Stimulated activated CD8-positive, alpha-beta memory T cell treated with anti-CD3 and anti-CD28 coated beads, Interleukin-4, amount 100 ng/mL, for 1 hour (primary cell): ENCODE measurements at places on chromosomes 1 and 21.

DNA sequence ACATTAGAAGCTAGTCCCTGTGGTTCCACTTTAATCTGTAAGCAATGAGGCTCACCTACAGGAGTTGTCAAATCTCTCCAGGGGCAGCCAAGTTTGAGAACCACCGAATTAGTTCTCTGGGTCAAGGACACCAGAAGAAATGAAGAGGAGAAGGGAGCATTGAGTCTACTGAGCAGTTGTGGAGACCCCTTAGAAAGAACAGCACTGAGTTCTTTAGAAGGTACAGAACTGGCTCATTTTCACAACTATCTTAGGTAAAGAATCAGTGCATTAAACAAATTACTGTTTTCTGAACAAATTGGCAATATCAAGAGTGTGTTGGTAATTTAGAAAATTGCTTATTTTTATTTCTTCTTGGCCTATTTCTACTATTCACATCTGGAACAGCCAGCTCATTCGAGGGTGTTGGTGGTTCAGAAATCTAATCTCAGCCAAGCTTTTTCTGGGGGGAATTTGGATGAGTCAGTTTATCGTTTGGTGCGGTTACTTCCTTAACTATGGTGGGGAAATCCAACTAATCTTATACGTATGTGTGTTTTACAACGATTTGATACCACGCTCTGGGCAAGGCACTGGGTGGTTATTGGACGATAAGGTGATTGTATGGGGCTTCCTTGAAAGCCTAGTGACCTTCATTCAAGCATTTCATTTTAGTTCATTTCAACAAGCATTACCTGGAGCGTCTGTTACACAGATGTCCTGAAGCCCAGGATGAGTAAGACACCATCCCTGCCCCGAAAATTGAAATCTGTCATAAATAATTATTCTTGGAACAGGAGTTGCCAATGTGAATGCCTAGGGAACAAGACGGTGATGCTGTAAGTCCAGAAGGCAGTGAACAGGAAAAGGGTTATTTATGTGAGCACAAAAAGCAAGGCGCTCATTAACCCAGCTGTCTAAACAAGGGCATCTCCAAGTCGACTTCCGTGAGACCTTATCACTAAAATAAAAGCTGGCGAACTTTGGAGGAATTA, 52.0 kb upstream of the TMPRSS2 start:
- no peak for DNase-seq

DNA sequence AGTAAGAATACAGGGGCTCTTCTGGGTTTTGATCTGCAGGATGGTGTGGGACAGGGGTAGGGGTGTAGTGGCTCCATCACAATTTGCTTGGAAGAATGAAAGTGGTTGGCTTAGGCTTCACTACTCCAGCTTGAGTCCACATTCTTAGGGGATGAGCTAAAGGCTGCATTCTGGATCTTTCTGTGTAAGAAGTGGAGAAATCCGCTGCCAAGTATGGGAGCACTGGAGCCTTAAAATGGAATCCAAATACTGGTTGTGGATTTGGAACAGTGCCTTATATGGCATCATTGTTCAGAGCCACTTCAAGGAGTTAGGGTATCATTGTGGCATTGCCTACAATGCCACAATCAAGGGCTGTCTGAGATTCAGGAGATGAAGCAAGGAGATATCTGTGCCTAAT, 187.1 kb downstream of the LMO4 start:
- DNase-seq = no peak

- DNase-seq = no peak
Observed at GRCh38 chr1:179143322-179143721, 61.5 kb downstream of the TOR3A start.

- no peak for DNase-seq
Observed at GRCh38 chr1:199297887-199298286, 659.0 kb downstream of the PTPRC start.

GRCh38 chr1:47513393-47513792, 75.5 kb downstream of the FOXD2 start:
- DNase-seq = no peak

DNA sequence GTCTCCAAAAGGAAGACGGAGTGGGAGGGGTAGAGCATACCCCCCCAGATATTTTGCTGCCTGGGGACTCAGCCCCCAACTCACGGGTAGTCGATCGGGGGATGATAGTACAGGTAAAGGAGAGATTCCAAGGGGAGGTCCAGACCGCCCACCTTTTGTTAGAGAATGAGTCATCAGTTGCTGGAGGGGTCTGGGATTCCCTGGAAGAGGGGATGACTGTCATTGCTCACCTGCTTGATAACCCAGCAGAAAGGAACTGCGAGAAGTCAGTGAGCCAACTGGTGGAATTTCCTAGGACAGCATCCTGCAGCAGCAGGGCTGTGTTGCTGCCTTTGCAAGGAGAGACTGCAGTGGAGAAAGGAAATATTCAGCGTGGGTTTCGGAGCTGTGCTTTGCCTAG, 64.4 kb downstream of the MACF1 start:
- no peak for DNase-seq

- no peak for DNase-seq
Observed at GRCh38 chr1:162376691-162377090, at the start of gene SPATA46. TSS of gene SPATA46 (minus strand) at chr1:162376854. CDS start at chr1:162376790, 64 bp downstream.

DNA sequence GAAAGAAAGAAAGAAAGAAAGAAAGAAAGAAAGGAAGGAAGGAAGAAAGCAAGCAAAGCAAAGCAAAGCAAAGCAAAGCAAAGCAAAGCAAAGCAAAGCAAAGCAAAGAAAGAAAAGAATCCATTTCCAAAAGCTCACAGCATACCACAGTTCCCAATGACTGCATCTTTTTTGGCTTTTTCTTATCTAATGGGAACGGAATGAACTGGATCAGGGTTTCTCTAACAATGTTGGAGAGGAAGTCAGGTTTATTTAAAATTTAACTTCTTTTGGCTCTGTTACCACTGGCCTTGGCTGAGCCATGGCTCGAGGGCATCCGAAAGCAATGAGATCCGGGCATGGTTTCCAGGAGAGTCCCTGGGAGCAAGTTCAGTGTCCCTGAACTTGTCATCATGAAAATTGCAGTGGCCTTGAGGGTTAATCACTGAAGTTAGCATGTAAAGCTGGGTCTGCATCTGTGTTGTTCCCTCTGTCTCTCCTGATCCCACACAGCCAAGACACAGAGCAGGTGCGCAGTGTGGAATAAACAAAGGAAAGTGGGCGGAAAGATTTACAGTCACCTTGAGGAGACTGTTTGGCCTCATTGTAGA, 34.6 kb upstream of the CTPS1 start:
- DNase-seq = no peak

DNA sequence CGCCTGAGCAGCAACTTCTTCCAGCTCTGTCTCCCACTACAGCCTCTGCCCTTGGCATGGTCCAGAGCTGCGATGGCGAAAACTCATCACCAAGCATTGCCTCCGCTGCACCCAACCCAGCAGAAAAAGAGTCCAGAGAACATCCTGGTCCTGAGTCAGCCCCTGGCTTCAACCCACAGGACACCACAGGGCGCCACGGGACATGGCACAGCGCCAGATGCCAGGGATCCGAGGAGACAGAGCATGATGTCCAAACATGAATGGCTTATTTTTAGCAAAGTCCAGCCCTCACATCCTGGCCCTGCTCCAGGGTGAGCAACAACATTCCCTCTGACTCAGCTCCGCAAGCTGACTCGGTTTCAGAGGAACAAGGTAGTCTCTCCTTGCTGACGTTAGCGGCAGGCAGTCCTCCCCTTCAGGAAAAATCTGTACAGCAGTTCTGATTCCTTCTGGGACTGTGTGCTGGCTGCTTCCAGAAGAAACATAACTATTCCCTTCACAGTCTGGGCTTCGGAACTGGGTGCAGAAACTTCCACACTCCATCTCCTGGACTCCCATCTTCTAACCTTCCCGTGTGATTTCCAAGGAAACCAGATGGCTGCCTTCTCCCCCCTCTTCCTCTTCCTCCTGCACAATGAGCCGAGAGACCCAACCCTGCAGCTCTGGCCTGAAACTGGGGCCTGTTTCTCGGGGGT, 131.3 kb downstream of the TOMM20 start:
- no peak for DNase-seq

GRCh38 chr1:113769601-113769970, 10.3 kb upstream of the PHTF1 start:
- no peak for DNase-seq

DNA sequence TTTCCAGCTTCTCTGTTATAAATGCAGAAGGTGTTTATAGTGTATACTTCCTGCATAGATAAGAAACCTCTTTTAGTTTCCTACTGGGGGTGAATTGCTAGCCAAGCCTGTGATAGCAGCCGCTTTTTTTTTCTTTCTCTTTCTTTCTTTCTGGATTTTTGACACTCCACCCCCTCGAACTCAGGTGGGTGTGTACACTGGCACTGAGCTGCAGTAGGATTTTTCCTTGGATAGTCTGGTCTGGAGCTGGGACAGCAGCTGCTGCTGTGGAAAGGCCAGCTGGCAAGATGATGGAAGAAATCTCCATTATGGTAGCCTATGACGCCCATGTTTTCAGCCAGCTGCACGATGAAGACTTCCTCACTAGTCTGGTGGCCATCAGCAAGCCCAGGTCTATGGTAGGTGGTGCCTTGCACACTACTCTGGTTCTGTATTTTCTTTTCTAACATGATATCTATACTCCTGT, 122.5 kb upstream of the CACYBP start:
- DNase-seq = no peak

DNA sequence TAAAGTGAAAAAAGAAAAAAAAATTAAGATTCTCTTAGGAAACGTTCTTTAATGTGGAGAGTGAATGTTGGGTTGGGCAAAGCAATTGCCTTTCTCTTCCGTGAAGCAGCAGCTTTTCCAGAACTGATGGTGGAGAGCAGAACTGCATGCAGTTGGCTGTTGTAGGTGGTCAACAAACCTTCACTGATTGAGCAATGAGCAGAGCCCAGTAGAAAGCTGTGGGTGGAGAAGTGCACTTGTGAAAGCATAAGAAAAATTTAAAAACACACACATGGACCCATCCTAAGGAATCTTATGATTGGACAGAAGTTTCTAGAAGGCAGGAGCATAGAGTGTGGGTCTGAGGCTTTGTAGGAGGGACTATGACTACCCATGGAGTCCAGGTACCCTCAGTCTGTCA, 4.5 kb downstream of the PRELP start:
- no peak for DNase-seq

DNA sequence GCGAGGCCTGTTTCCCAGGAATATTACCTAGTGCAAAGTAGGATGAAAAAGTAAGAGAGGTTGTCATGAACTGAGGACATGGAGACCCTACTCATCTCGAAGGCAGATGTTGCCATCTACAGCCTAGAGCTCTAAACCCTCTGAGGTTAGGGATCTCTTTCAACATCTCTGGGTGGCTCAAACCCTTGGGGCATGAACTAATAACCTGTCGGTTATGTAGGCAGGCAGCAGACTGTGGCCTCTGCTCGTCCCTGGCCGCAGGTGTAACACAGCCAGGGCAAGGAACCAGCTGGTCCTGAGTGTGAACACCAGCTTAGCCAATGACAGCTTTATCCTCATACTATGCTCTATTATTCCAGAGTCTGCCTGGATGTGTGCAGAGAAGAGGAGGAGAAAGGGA, 13.2 kb downstream of the CAPZB start:
- DNase-seq = no peak
